ENCODE measurements at places on chromosomes 16 and 17. TPM values are rescaled to one million over a fixed set of nuclear protein-coding genes. Genes with fewer than 3 reads are reported as not detected.

GRCh38 chr16:90031186-90031930 lies 12.1 kb upstream of the DBNDD1 start:
- no peak for DNase-seq

GRCh38 chr17:8472663-8473062 lies 37.0 kb downstream of the NDEL1 start:
- DNase-seq, result no peak

DNA sequence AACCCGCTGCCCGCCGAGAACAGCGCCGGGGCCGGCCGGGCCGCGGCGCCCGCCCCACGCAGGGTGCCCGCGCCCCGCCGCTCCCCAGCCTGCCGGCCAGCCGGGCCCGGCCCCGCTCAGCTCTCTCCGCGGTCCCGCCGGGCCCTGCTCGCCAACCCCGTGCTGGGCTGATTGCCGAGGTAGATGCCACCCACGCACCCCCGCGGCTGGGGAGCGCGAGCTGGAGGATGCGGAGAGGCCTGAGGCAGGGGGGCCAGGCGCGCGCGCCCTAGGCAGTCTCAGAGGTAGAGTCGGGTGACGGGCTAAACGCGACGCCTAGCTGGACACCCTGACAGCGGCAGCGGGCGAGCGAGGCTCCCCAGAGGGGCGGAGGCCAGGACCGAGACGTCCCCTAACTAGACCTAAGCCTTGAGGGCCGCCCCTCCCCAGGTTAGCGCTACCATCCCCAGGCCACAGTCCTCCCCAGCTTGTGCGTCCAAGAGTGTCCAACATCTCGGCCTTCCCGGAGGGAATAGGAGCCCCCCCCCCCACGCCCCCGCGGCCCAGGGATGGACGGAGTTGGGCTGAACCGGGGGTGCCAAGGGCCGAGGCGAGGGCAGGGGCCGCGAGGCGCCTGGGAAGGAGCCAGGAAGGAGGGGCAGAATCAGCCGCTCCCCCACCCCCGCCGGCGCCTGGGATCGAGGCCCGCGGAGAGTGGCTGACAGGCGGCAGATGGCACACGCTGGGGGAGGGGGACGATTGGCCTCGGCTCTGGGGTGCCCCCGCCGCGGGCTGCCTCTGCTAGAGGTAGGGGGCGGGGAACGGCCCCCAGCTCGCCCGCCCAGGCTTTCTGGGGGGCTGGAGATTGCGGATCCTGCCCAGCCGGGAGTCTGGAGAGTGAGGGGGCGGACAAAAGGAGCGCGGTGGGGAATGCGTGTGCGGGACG lies 2.5 kb upstream of the ZNF423 start:
- no peak for DNase-seq

DNA sequence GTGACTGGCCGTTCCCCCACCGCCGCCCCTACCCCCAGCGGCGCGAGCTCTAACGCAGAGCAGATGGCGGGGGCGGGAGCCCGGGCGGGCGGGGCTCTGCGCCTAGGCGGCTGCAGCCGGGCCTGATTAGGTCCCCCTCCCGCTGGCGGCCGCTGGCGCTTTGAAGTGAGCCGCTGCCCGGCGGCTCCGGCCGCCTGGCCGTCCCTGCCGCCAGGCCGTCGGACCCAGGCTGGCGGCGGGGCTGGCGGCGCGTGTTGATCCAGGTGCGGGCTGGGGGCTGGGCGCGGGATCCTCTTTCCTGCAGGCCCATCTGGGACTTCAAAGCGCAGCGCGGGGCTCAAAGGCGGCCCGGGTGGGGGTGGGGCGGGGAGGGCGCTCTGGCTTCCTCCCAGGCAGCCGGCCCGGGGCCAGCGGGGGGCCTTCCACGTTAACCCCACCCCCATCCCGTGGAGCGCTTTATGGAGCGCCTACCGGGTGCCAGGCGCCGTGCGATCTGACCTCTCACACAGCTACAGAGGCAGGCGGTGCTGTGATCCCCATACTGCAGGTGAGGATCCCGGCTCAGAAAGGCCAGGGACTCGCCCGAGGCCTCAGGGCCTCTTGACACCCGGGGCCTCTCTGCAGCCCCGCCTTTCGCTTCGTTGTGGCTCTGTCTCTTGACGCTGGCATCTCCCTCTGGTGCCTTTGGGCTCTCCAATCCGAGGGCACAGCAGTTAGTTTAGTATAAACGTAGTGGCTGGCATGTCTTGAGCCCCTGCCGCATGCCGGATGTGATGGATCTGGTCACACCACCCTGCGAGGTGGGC lies 80.0 kb upstream of the NKD1 start:
- DNase-seq, result no peak

Gene GLIS2
- total RNA-seq, result 4.8 TPM

Gene KRTAP4-4
- total RNA-seq, result not detected

Gene RHBDL1
- 1.3 TPM for total RNA-seq

All from fibroblast of villous mesenchyme (primary cell).